ENCODE measurements at places on chromosomes 7 and 10.
A peak's percentile ranks its signal among the peaks of the same experiment; 100 is the strongest.

- peak; percentile 68 for DNase-seq
Measured at GRCh38 chr10:17616403-17617030, 657 bp downstream of the HACD1 start.

GRCh38 chr7:69213878-69214277 lies 384.4 kb upstream of the AUTS2 start:
- DNase-seq = no peak

DNA sequence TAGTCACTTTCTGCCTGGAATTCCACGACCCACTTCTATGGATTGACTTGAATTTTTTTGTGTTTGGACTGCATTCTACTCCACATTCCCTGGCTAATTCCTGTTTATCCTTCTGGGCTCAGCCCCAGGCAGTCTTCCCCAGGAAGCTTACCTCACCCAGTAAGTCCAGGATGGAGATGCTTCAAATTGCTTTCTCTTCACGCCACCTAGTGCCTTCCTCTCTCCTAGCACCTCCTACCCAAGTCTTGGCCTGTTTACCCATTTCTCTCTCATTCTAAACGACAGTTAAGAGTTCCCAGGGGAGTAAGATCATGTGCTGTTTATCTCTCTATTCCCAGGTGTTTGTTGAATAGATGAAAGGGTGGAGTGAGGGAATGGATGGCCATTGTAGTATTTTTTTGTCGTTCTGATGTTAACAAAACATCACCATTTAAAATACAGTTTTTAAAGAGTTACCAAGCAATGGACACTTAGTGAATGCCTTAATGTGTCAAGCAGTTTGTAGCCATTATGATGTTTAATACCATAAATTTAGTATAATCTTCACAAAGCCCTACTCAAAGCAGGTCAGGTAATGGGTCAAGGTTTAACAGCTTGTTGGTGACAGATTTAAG lies 45.5 kb upstream of the TARP start:
- DNase-seq = peak; percentile 40

GRCh38 chr10:35268323-35268722 lies 68.0 kb upstream of the CCNY start:
- no peak for DNase-seq

- no peak for DNase-seq
Measured at GRCh38 chr7:105264707-105265106, 124.0 kb downstream of the SRPK2 start.

DNA sequence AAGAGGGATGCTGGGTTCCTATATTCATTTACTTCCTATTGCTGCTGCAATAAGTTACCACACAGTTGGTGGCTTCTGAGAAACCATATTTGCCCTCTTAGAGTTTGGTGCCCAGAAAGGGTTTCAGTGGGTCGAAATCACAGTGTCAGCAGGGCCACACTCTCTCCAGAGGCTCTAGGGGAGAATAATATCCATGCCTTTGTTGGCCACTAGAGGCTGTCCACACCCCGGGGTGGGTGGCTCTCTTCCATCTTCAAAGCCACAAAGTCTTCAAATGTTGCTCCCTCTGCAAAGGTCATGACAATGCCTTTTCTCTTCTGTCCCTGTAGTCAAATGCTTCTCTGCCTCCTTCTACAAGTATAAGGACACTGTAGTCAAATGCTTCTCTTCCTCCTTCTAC lies 989.4 kb downstream of the CCSER2 start:
- no peak for DNase-seq

GRCh38 chr10:109929501-109930219 lies 6.3 kb upstream of the XPNPEP1 start:
- DNase-seq = peak; percentile 69

GRCh38 chr7:83918142-83918541 lies 269.2 kb upstream of the SEMA3E start:
- DNase-seq = no peak

- no peak for DNase-seq
Measured at GRCh38 chr10:12405342-12406320, 56.3 kb downstream of the CAMK1D start.

DNA sequence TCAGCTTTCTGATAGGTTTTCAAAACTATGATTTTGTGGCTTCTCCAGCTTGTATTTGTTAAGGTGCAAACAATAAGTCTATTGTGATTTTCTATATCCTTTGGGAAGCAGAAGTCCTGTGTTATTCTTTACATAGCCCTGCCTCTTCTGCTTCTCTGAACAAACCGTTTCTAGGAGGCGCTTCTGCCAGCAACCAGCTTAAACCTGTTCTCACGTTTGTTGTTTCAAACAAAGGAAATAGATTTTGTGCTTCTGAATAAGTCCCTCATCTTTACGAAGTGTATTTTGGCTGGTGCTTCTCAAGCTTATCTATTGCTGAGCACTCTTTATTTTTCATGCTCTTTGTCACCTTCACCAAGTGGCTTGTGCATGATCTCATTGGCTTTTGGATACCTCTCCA lies 61.0 kb downstream of the VTI1A start:
- DNase-seq = no peak

DNA sequence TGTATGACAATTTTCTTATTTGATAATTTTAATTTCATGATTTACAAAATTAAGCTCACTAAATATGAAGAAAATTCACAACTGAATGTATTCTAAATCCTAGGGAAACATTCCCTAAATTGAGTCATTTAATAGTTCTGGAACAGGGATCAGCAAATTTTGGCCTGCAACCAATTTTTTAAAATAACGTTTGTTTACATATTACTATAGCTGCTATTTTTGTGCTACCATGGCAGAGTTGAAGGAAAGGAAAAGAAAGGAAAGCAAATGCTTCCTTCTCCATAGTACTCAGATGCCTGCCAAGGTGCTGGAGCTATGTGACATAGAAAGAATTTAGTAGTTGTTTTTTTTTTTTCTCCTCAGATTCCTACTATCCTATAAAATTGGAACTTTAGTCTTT lies 1307.7 kb upstream of the LRRTM3 start:
- no peak for DNase-seq

DNA sequence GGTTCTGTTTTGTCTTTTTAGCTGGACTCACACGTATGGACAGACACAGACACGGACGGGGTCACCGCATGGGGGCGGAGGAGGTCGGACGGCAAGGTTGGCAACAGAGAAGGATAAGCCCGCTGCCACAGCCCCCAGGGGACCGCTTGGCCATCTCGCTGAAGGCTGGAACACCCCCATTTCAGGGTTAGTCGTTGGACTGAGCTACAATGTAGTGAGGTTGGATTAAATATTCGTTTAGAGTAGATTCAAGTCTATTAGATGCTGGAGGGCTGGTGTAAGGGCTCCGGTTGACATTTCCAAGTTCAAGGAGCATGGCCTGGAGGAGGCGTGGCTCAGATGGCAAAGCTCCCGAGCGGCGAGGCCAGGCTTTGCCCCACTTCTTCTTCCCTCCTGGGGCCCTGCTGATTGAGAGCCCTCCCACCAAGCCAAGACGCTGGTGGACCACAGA lies 35.2 kb downstream of the PPIF start:
- no peak for DNase-seq

- DNase-seq = no peak
Measured at GRCh38 chr7:81111358-81111757, 192.5 kb upstream of the SEMA3C start.

DNA sequence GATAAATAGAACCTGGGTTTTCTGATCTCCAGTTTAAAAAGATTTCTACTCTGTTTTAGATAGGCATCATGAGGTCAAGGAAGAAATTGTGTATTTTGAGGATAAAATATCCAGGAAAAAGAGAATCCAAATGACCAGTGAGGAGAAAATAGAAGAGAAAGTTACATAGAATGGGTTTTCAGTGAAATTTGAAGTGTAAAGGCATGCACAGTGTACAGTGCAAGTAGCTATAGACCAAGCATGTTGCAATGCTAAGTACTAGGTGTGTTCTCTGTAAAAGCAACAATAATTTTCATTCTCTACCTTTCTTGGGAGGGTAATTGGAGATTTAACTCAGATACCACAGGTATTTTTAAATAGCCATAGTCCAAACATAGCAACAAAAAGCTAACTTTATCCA lies 22.6 kb downstream of the CDK1 start:
- no peak for DNase-seq

- no peak for DNase-seq
Measured at GRCh38 chr7:88230646-88231045, 10.8 kb upstream of the SRI start.

DNA sequence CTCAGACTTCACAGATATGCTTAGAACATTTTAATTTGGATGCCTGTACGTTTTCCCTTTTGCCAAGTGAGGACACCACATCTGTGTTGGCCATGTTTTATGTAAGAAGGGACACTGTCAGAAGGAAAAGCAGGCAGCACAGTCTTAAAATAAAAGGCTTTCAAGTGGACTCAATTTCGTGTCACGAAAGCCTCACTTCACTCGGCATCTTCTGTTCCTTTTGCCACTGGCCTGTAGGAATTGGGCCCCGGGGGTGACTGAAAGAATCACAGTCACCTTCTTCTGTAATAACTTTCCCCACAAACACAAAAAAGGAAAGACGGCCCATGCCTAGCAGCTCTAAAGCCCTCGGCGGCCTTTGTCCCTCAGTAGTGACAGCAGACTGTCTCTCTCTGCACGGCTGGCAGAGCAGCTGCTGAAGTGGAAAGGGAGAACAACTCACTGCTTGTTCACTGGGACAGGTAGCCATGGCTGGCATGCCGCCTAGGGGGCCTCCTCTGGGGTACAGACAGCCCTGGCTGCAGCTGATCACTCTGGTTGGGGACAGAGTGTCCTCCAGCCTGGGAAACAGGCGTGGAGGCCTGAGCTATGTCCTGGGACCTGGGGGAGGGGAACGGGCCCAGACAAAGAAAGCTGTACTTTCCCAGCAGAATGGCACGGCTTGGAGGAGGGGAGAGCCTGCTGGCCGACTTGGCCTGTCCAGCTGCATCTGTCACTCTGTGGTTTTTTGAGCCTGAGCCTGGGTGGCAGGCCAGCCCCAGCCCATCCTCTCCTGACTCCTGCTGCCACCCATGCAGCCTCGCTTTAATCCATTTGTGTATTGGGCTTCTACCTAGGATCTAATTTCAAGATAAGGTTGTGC lies 4.4 kb downstream of the RASSF4 start:
- DNase-seq = no peak

DNA sequence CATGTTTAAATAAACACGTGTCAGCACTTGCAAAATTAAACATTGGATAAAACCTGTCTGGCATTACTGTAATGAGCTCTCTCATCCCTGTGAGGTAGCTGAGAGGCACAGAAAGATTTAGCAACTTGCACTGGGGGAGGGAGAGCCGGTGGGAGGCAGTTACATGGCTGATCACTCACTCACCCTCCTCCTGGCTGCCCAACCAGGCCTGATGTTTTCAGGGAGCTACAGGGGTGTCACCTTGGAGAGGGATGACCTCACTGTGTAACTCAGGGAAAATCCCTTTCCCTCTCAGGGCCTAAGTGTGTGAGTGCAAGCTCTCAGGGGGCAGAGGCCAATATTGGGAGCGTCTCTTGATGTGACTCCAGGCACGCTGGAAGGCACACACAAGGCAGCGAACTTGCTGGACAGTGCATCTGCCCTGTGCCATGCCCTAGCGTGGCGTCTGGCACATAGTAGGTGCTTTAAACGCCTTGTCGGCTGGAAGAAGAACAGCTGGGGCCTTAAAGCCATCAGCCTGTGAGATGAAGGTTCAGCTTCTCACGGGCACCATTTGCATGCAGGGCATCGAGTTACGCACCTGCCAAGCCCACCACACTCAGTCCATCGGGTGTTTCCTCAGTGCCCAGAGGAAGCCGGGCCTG lies 51.1 kb downstream of the ELFN1 start:
- DNase-seq = no peak

DNA sequence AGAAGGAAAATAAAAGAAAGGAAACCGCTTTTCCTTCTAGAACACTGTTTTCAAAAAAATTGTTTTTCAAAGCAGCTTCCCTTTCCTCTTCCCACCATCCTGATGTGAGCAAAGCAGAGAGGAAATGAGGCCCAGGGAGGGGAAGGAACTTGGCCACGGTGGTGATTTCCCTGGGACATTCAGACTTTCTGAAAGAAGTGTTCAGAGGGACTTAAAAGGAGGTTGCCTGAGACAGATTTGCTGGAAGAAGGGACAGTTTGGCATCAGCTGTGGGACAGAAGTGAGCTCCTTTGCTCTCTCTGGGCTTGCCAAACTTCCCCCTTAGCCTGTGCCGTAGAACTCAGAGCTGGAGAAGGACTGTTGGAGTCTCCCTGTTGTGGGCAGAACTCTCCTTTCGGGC lies 30.3 kb downstream of the ADCYAP1R1 start:
- DNase-seq = no peak

DNA sequence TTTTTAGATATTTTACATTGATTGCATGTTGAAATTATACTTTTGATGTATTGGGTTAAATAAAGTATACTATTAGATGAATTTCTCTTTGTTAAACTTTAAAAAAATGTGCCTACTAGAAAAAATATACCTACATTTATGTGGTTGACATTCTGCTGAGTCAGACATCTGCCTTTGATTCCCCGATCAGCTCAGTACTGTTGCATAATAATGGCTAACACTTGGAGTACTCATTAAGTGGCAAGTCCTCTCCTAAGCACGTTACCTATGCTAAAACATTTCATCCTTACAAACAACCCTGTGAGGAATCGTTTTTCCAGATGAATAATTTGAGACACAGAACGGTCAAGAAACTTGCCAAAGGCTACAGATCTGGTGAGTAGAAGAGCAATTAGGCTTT lies 14.0 kb upstream of the SEM1 start:
- no peak for DNase-seq

GRCh38 chr10:29408847-29409240 lies 120.0 kb downstream of the LYZL1 start:
- no peak for DNase-seq

DNA sequence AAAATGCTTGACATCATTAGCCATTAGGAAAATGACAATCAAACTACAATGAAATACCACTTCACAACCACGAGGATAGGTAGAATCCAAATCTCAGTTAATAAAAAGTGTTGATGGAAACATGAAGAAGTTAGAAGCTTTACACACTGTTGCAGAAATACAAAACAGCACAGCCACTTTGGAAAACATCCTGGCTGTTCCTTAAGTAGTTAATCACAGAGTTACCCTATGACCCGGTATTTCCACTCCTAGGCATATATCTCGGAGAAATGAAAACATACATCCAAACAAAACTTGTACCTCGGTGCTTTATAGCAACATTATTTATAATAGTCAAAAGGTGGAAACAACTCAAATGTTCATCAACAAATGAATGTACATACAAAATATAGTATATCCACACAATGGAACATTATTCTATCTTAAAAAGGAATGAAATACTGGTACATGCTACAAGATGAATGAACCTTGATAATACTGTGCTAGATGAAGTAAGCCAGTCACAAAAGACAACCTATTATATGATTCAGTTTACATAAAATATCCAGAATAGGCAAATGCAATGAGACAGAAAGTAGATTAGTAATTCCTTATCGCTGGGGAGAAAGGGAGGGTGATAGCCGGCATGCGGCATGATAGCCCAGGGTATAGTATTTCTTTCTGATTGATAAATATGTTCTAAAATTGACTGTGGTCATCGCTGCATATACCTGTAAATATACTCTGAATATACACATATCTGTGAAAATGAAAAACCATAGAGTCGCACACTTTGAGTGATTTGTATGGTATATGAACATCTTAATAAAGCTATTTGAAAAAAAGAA lies 1.9 kb downstream of the VWDE start:
- DNase-seq = no peak

GRCh38 chr10:75011221-75011620 lies 100.2 kb upstream of the SAMD8 start:
- no peak for DNase-seq
